Hypothalamus (tissue), 51 donors: ENCODE measurements at places on chromosomes 3 and 15.

DNA sequence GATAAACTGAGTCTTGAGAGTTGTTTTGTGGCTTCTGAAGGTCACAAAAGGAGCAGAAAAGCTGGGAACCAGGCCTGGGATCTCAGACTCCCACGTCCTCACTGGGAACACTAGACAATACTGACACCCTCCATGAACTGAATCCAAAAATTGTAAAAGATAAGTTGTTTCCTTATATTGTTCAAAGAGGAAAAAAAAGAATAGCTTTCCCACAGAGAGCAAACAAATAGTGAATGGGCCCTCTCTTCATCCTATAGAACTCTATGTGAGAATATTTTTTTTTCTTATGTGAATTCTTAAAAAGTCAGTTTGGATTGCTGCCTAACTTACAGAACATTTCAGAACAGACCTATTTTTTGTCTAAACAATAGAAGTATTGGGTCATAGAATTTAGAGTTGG lies 203.5 kb downstream of the MECOM start:
- no peak for DNase-seq

DNA sequence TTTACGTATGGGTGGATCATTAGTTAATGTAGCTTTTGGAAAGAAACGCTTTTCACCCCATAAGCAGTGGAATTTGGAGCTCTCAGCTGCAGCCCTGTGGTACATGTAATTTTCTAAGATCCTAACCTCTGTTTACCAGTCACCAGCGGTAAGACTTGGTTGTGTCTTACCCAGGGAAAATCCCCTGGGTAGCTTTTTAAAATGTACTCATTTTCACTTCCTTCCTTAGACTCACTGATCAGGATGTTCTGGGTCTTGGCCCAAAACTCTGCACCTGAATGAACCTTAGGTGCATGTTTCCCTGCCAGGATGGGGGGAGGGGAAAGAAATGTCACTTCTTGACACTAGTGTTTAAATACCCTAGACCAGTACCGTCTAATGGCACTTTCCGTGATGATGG lies 605.2 kb downstream of the MAGI1 start:
- DNase-seq: no peak

GRCh38 chr3:29701326-29701983 lies 420.6 kb downstream of the RBMS3 start:
- no peak for DNase-seq

DNA sequence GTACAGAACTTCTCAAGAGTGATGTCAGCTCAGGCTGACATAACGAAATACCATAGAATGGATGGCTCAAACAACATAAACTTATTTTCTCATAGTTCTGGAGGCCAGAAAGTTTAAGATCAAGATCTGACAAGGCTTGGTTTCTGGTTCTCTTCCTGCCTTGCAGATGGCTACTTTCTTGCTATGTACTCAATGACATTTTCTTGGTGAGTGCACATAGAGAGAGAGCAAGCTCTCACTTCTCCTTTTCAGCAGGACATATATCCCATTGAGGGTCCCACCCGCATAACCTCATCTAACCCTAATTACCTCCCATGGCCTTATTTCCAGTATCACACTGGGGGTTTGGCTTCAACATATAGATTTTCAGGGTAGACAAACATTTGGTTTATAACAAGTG lies 1072.1 kb downstream of the PLOD2 start:
- DNase-seq: no peak

DNA sequence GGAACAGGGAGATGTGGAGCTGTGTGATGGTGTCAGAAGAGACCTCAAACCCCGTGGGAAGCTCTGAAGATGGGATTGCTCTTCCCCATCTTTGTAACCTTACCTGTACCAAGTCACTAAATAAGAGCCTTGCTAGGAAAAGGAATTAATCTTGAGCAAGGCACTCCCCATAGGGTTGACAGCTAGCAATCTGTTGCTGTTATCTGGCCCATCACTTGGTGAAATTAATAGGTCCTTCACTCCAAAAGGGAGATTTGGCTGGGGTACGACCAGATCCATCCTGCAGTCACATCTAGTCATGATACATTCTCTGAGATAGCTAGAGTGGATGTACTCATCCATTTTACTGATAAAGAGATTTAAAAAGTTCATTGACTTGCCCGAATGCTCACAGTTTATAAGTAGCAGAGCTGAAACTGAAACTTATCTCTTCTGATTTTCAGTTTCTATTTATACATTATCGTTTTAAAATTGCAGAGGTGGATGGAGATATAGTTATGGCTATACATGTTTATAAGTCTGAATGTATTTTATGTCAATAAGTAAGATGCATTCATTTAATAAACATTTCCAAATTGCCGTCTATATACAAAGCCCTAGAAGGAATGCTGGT lies 299.1 kb upstream of the MCTP2 start:
- DNase-seq: no peak

DNA sequence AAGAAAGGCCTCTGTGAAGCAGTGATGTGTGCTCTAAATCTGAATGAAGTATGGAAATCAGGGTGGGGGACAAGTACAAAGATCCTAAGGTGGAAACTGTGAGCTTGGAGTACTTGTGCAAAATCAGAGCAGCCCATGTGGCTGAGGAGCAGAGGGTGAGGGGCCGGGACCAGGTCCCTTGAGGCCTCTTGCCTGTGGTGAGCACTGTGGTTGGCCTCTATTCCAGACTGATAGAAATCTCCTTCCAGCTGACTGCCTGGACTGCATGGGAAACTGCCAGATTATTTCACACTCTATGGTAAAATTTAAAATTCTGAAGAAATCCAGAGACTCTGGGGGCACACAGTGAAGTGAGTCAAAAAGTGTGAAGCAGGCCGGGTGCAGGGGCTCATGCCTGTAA lies 81.4 kb downstream of the TM4SF4 start:
- no peak for DNase-seq
